GM23338 (cell line): ENCODE measurements at places on chromosomes 12 and 14. TPM values are rescaled to one million over a fixed set of nuclear protein-coding genes. Genes with fewer than 3 reads are reported as not detected.

ADAMTS20 gene
- 8.7 and 9.3 TPM in 2 replicates for total RNA-seq

DNA sequence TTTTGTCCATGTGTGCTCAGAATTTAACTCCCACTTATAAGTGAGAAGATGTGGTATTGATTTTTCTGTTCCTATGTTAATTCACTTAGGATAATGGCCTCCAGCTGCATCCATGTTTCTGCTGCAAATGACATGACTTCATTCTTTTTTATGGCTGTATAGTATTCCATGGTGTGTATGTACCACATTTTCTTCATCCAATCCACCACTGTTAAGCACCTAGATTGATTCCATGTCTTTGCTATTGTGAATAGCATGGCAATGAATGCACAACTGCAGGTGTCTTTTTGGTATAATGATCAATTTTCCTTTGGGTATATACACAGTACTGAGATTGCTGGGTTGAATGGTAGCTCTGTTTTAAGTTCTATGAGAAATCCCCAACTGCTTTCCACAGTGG, 657.7 kb downstream of the ETNK1 start:
- H3K27me3 ChIP-seq, result no peaks in the 10 kb centered on the region
- no peak overlapping the region for H3K27ac ChIP-seq
- H3K4me1 ChIP-seq, result no peaks in the 10 kb centered on the region
- no peak overlapping the region for H3K4me3 ChIP-seq
- H3K36me3 ChIP-seq, result no peaks in the 10 kb centered on the region
- no peak for DNase-seq

C1R gene
- 6.1 and 8.8 TPM in 2 replicates for total RNA-seq

DNA sequence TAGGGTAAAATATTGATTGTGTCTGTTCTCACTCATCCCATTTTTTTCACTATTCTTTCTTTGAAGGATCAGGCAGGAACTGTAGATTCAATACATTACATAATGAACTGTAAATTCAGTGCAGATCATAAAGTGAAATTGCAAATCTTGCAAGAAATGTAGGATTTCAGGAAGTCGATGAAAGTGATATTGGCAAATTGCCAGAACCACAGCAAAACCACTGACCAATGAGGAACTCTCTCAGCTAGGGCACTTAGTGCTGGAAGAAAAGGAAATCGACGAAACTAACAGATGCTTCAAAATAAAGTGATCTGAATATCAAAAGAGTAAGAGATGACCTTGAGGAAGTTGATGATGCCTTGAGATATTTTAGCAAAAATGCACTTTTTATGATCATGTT, 157.6 kb downstream of the AACS start:
- H3K36me3 ChIP-seq, result no peaks in the 10 kb centered on the region
- peaks cover 10% of the 10 kb centered on the region for H3K4me1 ChIP-seq

DNA sequence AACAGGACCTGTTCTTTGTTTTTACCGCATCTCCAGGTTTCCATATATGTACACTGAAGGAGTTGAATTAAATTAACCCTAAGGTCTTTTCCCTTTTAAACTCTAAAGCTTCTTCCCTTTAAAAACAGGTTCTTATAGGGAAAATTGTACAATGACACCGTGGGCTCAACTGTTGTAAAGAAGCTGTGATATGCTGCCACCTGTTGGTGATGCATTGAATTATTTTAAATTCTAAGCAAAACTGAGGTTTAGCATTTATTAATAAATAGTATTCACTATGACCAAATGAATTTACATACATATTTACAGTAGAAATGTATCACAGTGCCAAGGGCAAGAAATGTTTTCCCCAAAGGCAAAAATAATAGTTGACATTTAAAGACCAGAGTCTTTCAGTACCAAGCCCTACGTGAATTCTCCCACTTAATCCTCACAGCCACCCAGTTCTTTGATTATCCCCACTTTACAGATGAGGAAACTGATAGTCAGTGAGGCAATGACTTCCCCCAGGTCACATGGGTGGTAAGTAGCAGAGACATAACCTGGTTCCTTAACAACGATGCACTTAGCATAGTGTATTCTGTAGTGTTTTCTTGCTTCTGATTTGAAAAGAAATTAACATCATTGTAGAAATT, 35.7 kb upstream of the TMEM263 start:
- DNase-seq, result peak; percentile 73
- H3K4me3 ChIP-seq, result peak overlapping the region; percentile 9; the same call in 1 of the 2 replicates
- no peak overlapping the region for H3K27ac ChIP-seq
- H3K36me3 ChIP-seq, result no peaks in the 10 kb centered on the region
- peaks cover 24% of the 10 kb centered on the region for H3K4me1 ChIP-seq

ZNF385A gene
- 10.9 and 22.3 TPM in 2 replicates for total RNA-seq

GRCh38 chr12:116646901-116647300, 87.7 kb downstream of the MAP1LC3B2 start:
- H3K27me3 ChIP-seq, result no peaks in the 10 kb centered on the region
- no peak overlapping the region for H3K27ac ChIP-seq
- no peak for DNase-seq
- H3K36me3 ChIP-seq, result no peaks in the 10 kb centered on the region

DNA sequence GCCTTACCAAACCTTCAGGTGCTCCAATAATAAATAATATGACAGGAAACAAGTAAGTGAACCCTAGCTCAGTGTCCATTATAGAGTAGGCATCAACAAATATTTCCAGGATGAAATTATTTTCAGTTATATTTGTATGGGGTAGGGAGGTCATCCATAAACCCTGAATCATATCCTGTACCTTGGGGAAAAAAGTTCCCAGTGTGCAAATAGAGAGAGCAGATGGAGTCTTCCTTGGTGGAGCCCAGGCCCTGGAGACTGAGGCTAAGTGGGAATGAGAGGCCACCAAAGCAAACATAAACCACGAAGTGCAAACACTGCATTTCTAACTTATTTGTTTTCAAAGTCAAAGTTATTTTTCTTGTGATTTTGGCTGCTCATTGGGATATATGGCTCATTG, 8.5 kb upstream of the ERP27 start:
- H3K27ac ChIP-seq, result no peak overlapping the region
- no peaks in the 10 kb centered on the region for H3K27me3 ChIP-seq
- H3K36me3 ChIP-seq, result no peaks in the 10 kb centered on the region
- no peaks in the 10 kb centered on the region; the same call in 1 of the 2 replicates for H3K4me1 ChIP-seq

DNA sequence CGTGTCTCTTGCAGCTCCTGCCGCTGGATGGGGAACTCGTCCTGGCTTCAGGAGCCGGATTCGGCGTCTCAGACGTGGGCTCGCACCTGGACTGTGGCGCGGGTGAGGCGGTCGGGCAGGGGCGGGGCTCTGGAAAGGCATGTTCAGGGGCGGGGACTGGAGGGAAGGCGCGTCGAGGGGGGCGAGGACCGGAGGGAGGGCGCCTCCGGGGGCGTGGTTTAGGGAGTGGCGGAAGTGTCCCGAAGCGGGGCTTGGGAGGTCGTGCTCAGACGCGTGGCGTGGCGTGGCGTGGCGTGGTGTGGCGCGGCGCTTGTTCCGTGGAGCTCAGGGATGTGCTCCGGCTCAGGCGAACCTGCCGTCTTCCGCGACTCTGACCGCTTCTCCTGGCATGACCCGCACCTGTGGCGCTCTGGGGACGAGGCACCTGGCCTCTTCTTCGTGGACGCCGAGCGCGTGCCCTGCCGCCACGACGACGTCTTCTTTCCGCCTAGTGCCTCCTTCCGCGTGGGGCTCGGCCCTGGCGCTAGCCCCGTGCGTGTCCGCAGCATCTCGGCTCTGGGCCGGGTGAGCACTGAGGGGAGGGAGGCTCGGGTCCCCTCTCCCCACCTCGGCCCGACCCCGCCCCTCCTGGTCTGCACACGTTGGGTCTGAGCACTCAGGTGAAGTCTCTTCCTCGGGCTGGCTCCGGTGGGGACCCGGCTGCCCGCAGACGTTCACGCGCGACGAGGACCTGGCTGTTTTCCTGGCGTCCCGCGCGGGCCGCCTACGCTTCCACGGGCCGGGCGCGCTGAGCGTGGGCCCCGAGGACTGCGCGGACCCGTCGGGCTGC, 6.2 kb downstream of the AMN start:
- peaks cover 78% of the 10 kb centered on the region for H3K27me3 ChIP-seq
- H3K27ac ChIP-seq, result no peak overlapping the region
- H3K4me1 ChIP-seq, result peaks cover 8% of the 10 kb centered on the region
- H3K36me3 ChIP-seq, result no peaks in the 10 kb centered on the region
- peak overlapping the region; percentile 92 for H3K4me3 ChIP-seq
- DNase-seq, result peak; percentile 94

DNA sequence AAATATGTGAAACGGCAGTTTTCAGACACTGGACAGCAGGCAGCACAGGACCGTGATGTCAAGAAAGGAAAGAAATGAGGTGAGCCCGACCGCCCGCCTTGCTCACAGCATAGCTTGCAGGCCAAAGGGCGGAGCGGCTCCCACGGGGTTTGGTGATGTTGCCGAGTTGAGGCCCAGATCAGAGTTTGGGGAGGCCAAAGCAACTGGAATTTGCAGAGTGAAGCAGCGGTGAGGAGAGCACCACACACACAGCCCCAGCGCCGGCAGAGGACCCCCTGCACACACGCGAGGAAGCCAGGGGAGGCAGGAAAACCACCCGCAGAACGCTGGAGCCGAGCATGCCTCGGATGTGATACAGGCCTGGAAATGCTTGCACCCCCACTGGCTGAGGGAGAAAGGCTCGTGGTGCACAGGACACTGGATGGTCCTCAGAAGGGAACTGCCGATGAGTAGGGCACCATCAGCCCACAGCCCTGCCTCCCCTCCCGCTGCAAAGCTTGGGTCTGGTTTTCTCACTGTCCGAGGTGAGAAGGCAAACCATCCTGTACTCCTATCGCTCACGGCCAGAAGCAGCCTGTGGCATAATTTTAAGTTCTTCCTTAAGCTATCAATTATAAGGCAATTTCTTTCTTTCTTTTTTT, 25.7 kb upstream of the PLD4 start:
- H3K4me3 ChIP-seq, result no peak overlapping the region
- H3K27me3 ChIP-seq, result no peaks in the 10 kb centered on the region
- no peaks in the 10 kb centered on the region for H3K36me3 ChIP-seq
- DNase-seq, result no peak

DNA sequence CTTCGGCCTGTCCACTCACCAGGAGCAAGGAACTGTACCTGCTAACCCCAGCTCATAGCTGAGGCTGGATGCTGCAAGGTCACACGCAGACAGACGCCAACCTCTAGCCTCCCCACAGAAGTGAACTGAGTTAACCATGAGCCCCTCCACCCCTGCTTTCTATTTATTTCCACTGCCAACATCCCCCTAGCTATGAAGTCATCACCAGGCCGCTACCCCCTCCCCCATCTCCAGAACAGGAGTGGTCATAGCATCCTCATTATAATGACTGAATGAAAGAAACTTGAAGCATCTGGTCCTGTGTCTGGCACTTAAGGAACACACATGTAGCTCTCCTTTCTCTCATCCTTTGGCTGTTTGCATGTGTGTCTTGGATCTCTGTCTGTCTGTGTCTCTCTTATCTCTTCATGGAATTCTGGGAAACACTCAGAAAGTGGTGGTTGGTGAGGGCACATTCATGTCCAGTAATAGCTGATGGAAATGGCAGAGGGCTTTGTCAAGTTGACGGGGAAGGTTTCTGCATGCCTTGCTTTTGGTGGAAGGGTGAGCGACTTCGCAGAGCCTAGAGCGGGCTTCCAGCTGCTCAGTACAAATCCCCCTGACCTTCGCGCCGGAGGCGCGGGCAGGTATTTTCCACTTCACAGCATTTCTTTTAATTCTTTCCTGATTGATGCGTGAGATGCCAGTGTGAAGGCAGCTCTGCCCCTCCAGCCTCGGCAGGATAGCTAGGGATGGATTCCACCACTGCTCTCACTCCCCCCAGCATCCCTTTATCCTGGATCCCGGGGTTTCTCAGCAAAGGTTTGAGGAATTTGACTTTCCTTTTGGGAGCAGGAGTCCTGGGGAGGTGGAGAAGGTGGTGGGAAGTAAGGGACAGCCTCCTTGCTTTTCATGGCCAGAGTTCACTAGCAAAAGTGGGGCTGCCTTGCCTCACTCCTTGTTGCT, 198.2 kb downstream of the CHST11 start:
- H3K27me3 ChIP-seq, result no peaks in the 10 kb centered on the region
- peak; percentile 37 for DNase-seq
- H3K4me1 ChIP-seq, result peaks cover 15% of the 10 kb centered on the region; the same call in 1 of the 2 replicates
- no peak overlapping the region for H3K4me3 ChIP-seq

- no peak overlapping the region for H3K4me3 ChIP-seq
- no peak overlapping the region for H3K27ac ChIP-seq
- no peak for DNase-seq
- no peaks in the 10 kb centered on the region; the same call in 1 of the 2 replicates for H3K36me3 ChIP-seq
Measured at GRCh38 chr12:106062693-106063092, 76.1 kb downstream of the NUAK1 start.
